Midbrain (tissue), 1 donor: ENCODE measurements at places on chromosomes 3 and 15.

DNA sequence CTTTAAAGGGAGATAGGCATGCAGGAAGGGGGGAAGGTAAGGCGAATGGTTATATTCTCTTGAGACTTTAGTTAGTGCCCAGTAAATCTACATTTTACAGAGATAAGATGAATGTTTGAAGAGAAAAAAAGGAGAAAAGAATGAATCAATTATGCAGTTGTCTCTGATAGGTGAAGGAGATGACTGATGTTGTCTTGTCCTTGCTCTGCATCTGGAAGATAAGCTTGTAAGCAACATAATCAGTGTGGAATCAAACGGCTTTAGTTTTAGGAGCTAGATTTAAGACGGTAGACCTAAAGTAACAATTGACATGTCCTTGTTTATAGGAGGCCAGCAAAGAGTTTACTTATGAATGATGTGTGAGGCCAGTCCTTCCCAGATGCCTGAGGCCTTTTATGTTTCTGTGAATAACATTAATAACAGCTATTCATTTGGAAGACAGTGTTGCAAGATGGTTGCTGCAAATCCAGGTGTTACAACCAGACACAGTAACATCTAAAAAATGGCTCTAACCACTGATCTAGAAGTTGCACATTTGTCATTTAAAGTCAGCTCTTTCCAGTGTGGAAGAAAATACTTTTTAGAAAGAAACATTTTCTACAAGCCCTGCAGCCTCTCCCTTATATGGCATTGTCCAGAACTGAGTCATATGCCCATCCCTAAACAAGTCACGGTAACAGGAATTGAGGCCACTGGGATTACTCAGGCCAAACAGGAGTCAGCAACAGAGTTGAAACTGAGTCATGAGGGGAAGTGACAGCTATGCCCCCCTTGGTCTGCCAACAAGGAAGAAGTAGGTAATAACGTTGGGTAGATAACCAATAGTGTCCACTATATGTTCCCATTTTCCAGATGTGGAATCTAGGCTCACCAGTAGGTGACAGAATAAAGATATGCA is 77.5 kb upstream of the FBN1 start:
- DNase-seq: no peak

- no peak for DNase-seq
Measured at GRCh38 chr3:25507811-25508210, 79.7 kb downstream of the RARB start.

- no peak for DNase-seq
Measured at GRCh38 chr3:120497818-120498217, 47.0 kb upstream of the FSTL1 start.

DNA sequence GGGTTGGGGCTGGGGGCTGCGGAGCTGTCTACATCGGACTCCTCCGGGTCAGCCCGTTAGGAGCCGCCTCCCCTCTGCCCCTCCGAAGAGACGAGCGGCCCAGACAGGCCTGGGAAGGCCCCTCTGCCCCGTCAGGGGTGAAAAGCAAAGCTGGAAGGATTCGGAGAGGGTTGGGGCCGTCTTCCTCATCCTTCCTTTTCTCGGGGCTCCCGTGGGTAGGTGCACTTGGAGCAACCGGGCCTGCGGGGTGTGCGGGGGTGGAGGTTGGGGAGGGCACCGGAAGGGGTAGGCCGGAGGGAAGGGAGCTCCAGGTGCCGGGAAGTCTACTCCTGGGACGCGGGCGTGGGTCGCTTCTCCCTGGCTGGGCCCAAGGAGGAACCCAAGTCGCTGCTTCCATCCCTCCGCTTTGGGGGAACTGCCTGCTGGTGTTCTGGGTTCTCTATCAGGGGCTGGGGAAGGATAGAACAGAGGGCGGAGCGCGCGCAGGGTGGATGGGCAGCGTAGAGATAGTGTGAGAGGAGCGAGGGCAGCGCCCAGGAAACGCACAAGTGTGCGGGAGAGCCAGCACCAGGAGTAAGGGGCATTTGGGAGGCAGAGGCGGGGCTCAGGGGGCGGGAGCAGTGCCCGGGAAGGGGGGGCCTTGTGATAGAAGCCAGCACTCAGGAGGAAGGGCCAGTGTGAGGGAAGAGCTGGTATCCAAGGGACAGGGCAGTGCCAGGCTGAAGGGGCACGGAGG is 590 bp downstream of the POLR2H start:
- peak; percentile 76 for DNase-seq

GRCh38 chr3:14823393-14823792 is 4.6 kb downstream of the FGD5 start:
- no peak for DNase-seq

DNA sequence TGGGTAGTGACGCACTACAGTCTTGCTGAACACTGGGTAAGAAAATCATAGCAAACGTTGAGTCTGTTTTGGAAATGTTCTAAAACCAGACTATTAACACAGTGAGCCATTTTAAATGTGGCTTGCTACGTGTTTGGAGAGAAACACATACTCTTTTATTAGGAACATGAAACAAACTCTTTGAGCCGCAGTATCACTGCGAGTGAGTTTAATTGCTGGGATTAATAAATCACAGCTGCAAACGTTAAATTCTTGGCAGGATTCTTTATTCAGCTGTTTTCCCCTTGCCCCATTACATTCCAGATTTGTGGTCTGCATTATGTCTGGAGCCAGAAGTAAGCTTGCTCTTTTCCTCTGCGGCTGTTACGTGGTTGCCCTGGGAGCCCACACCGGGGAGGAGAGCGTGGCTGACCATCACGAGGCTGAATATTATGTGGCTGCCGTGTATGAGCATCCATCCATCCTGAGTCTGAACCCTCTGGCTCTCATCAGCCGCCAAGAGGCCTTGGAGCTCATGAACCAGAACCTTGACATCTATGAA is 33.6 kb downstream of the BTD start:
- DNase-seq: peak; percentile 58

GRCh38 chr15:66563566-66564110 is 2.2 kb downstream of the LCTL start:
- DNase-seq: no peak

DNA sequence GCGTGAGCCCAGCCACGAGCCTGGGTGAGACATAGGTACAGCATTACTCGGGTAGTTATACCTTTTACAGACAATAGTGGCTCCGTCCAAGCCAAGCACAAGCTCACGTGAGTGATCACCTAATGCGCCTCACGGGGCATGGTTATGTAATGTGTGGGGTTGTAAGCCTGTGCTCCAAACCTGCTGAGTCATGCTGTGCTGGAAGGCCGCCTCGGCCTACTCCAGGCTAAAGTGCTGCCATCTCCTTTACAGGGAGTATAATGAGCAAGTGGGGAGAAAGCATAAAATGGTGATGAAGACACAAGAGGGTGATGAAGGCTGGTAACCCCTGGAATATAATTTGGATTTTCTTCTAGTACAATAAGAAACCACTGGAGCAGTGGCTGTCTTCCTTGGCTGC is 175.8 kb upstream of the STT3B start:
- no peak for DNase-seq

DNA sequence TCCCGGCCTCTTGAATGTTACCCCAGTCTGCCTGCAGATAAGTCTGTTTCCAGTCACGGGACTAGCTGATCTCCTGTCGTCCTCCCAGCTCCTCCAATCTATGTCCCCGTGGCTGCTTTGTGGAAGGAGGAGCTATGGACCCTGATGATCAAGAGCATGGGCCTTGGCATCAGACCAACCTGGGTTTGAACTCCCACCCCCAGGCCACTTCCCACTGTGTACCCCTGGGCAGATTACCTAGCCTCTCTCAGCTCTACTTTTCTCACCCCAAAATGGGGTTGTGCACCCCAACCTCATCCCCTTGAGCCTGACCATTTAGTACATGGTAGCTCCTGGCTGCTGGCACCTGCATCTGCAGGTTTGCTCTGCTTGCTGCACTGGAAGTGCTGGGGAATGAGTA is 55.8 kb downstream of the GASK1A start:
- no peak for DNase-seq

GRCh38 chr3:165748094-165748493 is 89.1 kb downstream of the BCHE start:
- DNase-seq: no peak

- no peak for DNase-seq
Measured at GRCh38 chr3:47503033-47503432, 10.5 kb downstream of the ELP6 start.

- DNase-seq: no peak
Measured at GRCh38 chr3:139758654-139759291, 81.0 kb upstream of the NMNAT3 start.

DNA sequence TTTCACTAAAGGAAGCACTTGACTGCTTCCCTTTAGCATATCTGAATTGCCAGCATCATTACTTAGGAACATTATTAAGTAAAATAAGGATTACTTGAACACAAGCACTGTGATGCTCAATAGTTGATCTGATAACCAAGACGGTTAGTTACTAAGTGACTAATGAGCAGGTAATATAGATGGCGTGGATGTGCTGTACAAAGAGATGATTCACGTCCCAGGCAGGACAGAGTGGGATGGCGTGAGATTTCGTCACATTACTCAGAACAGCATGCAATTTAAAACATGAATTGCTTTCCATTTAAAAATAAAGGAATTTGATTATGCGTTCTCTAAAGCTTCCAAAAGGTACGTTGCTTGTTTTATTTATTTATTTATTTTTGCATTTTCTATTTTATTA is 240.0 kb upstream of the ARHGEF26 start:
- DNase-seq: no peak

GRCh38 chr3:53668872-53669271 is 174.5 kb downstream of the CACNA1D start:
- DNase-seq: no peak

DNA sequence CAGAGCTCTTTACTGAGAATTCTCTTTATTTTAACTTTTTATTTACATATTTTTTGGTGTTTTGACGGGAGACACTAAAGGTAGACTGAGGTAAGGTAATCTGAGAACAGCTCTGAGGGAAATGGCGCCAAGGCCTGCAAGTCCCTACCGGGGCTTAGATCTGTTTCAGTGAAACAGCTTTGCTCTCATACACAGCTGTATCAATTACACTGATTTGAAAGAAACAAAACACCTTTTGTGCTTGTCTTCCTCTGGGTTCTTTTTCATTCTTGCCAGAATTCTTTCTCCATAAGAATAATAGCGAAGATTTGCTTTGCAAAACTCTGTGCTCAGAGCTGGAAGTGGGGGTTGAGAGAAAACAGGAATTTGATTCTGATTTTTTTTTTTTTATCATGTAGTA is 79.5 kb upstream of the PEX5L start:
- no peak for DNase-seq
